ENCODE measurements at places on chromosomes 5 and 9. TPM values are rescaled to one million over a fixed set of nuclear protein-coding genes. Genes with fewer than 3 reads are reported as not detected.

DNA sequence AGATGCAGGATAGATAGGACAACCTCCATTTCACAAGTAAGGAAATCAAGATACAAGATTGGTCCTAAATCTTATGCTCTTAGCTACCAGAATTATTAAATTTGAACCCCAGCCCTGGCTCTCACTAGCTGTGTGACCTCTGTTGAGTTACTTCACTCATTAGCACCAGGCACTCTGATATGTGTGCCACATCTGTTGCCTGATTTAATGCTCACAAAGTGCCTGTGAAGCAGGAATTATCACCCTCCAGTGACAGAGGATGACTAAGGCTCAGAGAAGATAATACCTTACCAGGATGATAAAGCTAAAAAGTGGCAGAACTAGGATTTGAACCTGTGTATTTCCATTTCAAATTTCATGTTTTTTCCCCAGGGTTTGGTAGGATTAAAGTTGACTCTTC is 110.0 kb downstream of the PLPPR1 start:
- H3K36me3 ChIP-seq: no peaks in the 10 kb centered on the region
- no peaks in the 10 kb centered on the region for H3K27me3 ChIP-seq
- H3K4me1 ChIP-seq: no peaks in the 10 kb centered on the region
- no peak overlapping the region for H3K4me3 ChIP-seq
- no peak for DNase-seq

- H3K4me3 ChIP-seq: no peak overlapping the region
- no peaks in the 10 kb centered on the region for H3K27me3 ChIP-seq
- no peak overlapping the region for H3K27ac ChIP-seq
- no peaks in the 10 kb centered on the region for H3K4me1 ChIP-seq
These were observed 98.2 kb upstream of the PRR16 start for GRCh38 chr5:120365656-120366446.

GRCh38 chr9:33166231-33167083 is 679 bp downstream of the B4GALT1 start:
- peak overlapping the region; percentile 88 for H3K27ac ChIP-seq
- peak overlapping the region; percentile 85 for H3K4me3 ChIP-seq
- H3K36me3 ChIP-seq: no peaks in the 10 kb centered on the region
- no peaks in the 10 kb centered on the region for H3K27me3 ChIP-seq
- DNase-seq: no peak

DNA sequence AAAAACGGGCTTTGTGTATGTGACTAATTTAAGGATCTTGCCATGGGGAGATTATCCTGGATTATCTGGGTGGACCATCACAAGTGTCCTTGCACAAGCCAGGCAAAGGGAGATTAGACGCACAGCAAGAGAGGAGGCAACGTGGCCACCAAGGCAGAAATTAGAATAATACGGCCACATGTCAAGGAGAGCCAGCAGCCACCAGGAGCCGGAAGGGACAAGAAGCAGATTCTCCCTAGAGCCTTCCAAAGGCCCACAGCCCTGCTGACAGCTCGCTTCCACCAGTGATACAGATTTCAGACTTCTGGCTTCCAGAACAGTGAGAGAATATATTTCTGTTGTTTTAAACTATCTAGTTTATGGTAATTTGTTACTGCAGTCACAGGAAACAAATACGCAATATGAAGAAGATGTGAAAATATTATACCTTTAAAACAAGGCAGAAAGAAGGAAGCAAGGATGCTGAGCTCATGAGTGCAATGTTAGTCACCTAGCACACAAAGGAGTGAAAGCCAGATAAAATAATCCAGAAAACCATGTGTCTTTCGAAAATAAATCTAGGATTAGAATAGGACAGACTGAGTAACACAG is 28.7 kb upstream of the F2RL1 start:
- no peak overlapping the region for H3K4me3 ChIP-seq
- no peak overlapping the region for H3K27ac ChIP-seq
- no peaks in the 10 kb centered on the region for H3K36me3 ChIP-seq
- no peaks in the 10 kb centered on the region for H3K27me3 ChIP-seq
- peaks cover 10% of the 10 kb centered on the region for H3K4me1 ChIP-seq

DNA sequence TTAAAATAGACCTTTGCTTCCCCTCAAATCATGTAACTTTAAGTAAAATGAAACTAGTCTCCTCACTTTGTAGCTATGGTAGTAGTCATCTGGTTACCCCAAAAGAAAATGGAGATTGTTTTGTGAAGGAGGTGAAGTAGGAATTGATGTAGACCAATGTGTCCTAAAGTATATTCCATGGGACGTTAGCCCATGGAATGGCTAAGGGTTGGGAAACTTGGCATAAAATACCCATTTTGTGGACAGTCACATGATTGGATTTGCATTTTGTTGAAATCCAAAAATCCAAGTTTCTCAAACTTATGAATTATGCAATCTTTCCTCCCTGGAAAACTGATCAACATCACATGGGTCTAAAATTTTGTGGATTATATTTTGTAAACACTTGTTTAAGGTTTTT is 290.6 kb downstream of the OSTF1 start:
- DNase-seq: no peak
- H3K4me3 ChIP-seq: no peak overlapping the region
- no peaks in the 10 kb centered on the region for H3K27me3 ChIP-seq
- H3K36me3 ChIP-seq: no peaks in the 10 kb centered on the region

GRCh38 chr5:73451224-73452130 is 2.9 kb upstream of the FOXD1 start:
- peaks cover 77% of the 10 kb centered on the region for H3K27me3 ChIP-seq
- H3K4me3 ChIP-seq: no peak overlapping the region
- H3K27ac ChIP-seq: no peak overlapping the region
- DNase-seq: peak; percentile 60
- H3K4me1 ChIP-seq: peaks cover 35% of the 10 kb centered on the region
- no peaks in the 10 kb centered on the region for H3K36me3 ChIP-seq

DNA sequence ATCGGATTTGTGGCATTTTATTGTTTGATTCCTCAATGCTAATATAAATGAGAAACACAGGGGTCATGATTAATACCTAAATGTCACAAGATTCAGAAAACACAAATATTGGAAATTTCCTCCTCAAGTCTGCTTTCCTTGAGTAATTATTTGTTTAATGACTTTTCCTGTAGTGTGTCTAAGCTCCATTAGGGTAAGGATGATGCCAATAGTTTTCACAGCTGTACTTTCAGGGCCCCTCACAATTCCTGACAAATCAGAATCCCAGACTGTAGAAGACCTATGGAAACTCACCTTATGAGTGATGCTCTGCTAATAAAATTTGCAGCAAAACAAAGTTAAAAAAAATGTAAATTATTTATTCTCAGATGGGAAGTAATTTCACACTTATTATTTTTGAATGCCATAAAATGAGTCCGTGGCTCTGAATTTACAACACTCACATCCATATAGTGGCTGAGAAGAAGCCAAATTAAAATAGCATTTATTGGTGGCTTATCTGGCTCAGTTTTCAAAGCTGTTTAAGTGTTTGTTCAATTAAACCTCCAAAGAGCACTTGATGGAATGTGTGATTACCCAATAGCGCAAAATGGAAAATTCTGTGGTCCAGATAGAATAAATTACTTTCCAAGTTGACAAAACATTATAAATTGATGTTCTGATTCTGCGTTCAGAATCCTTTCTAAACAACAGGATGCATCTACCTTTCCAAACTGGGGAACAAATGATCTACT is 1.6 kb upstream of the SPINK14 start:
- H3K27ac ChIP-seq: no peak overlapping the region
- no peak overlapping the region for H3K4me3 ChIP-seq
- H3K36me3 ChIP-seq: no peaks in the 10 kb centered on the region
- DNase-seq: no peak

The NR4A3 gene
- 42.4 TPM for total RNA-seq

The BTNL3 gene
- total RNA-seq: not detected
